ENCODE measurements at places on chromosomes 1 and 21. TPM values are rescaled to one million over a fixed set of nuclear protein-coding genes. Genes with fewer than 3 reads are reported as not detected.

The HES4 gene
- 25.5 TPM for total RNA-seq

DNA sequence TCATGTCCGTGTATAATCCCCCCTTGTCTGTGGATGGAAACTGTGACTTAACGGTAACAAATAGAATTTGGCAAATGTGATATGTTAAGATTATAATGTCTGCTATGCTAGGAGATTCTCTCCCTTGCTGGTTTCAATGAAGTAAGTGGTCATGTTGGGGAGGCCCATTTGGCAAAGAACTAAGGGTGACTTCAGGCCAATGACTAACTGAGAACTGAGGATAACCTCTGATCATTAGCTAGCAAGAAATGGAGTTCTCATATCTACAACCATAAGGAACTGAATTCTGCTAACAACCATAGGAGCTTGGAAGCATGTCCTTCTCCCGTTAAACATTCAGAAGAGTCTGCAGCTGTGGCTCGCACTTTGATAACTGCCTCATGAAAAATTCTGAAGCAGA lies 2.3 kb downstream of the IFI44L start:
- no peak for DNase-seq

- DNase-seq, result no peak
These were observed 10.6 kb downstream of the TXNIP start for GRCh38 chr1:145985502-145986439.

The GSTM5 gene
- total RNA-seq, result 13.1 TPM

DNA sequence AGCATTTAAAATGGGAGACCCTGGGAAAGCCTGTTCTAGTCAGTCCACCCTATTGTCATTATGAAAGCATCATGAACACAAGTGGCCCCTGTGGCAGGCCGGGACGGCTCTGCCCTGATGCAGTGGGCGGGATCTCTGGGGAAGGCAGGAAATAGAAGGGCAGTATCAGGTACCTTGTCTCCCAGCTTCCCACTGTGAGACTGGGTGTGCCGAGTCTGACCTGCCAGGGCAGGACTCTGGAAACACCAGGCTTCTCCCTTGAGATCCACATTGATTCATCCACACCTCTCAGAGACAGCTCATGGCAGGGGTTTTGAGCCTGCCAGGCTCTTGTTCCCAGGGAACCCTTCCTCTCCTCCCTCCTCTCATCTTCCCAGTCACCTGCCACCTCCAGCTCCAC lies 24.5 kb upstream of the GNPAT start:
- DNase-seq, result no peak

DNA sequence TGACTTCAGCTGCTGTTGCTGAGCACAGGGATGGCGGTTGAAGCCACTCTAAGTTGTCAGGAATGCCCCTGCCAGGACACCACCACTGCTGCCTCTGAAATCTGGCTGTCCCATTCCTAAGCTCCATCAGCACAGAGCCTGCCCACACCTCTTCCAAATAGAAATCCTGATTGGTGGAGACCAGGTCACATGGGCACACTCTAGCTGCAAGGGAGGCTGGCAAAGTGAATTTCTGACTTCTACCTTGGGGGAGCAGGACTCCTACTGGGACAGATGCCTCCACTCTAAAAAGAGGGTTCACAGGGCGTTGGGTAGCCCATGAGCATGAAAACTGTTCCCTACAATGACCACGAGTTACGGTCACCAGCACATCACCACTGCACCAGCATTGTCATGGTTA lies 83.8 kb upstream of the TARDBP start:
- no peak for DNase-seq

DNA sequence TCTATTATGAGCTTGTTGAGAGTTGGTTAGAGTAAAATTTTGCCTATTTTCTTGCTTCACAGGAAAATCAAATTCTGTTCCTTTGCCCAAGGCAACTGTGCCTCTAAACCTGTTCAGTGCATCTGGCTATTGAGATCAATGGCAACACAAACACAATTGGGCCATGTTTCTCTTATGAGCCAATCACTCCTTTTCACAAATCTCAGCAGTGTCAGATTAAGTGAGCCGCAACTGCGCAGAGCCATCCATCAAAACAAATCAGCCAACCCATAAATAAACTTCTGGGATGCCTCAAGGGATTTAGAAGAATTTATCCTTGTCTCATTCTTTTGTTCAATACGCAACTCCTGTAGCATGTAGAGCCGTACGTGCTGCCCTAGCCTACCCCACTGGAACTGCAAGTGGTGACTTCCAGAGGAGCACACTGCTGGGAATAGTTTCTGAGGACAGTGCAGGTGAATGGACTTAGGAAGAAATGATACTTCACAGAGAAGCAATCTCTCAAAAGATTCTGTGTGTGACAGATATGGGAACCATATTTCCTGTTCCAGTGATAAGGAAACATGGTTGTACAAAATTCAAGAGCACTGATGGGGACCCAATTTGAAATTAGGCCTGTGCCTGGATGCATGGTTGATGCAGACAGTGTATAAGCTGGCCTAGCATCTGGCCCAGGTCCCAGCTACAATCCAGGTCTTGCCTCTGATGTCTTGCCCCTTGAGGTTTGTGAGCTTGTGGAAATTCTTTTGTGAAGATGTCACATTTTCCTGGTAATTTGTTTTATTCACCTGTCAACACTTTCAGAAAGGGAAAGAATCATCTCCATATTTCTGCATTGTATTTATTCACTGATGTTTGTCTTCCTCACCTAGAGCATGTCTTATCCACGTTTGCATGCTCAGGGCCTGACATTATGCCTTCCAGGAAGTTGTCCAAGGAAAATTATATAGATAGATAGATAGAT lies 166.2 kb downstream of the URB2 start:
- DNase-seq, result no peak

DNA sequence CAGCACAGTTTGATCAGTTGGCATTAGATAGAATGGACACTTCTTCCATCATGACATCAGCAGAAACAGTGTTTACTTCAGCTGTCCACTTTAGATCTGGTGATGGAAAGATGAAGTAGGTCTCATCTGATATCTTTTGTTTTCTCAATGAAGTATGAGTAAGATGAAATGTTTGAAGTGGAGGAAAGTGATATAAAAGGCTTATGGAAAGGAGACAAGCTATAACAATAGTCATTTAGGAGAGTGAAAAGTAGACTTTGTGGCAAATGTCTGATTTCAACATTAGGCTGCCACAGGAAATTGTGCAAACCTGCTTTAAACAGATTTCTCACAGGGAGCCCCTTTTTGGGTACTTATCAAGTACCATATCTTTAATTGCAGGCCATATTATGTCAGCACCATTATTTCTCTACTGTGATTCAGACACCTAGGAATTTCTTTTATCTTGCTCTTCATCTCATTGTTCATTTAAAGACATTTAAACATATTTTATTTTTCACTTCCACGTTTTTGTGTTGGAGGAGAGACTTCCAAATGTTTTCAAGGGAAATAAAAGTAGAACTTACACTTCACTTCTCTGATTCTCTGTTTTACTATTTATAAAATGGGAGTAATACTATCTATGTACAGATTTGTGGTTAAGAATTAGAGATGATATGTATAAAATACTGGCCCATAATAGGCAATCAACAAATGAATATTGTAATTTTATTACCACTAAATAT lies 18.1 kb downstream of the PDC start:
- DNase-seq, result no peak

GRCh38 chr1:182235952-182236650 lies 155.5 kb downstream of the GLUL start:
- no peak for DNase-seq

GRCh38 chr1:168483539-168483938 lies 60.3 kb downstream of the XCL2 start:
- no peak for DNase-seq

The SPATA45 gene
- total RNA-seq, result not detected

GRCh38 chr1:177800400-177801088 lies 169.3 kb downstream of the SEC16B start:
- DNase-seq, result no peak

The CADM3 gene
- total RNA-seq, result 6.5 TPM

- no peak for DNase-seq
These were observed 56.8 kb downstream of the SIK1 start for GRCh38 chr21:43370091-43370658.

- DNase-seq, result no peak
These were observed 20.2 kb upstream of the POGZ start for GRCh38 chr1:151479462-151479861.

DNA sequence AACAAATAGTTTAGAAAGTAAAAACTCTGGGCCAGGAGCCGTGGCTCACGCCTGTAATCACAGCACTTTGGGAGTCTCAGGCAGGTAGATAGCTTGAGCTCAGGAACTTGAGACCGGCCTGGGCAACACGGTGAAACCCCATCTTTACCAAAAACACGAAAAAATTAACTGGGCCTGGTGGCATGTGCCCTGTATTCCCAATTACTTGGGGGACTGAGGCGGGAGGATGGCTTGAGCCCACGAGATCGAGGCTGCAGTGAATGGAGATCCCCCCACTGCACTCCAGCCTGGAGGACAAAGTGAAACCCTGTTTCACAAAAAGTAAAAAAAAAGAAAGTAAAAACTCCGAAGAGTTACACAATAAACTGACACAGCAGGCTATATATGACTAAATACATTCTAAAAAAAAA lies 10.6 kb downstream of the CEP170 start:
- no peak for DNase-seq

GRCh38 chr1:167542109-167543032 lies 11.2 kb downstream of the CREG1 start:
- DNase-seq, result no peak

DNA sequence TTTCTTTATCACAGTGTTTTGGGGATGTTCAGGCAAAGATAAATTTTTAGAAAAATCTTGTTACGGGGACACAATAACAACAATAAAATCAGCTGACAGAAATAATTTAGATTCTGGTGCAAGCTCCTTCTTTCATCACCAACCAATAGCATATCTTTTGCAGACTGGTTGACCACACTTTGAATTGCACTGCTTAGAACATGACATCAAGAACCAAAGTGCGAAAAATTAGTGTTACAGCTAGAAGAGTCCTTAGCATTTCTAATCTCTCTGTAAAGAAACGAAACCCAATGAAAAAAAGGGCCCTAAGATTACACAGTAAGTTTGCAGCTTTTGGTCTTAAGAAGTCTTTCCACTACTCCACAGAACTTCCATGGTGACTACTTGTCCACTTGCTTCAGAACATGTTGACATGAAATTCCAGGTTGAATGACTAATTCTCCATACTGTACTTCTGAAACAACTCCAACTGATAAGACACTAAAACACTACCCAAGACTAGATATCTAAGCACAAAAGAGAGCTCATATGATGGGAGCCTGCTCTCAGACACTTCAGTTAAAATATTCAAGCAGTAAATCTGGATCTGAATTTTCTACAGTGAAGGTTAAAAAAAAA lies 31.3 kb downstream of the XKR8 start:
- DNase-seq, result no peak

DNA sequence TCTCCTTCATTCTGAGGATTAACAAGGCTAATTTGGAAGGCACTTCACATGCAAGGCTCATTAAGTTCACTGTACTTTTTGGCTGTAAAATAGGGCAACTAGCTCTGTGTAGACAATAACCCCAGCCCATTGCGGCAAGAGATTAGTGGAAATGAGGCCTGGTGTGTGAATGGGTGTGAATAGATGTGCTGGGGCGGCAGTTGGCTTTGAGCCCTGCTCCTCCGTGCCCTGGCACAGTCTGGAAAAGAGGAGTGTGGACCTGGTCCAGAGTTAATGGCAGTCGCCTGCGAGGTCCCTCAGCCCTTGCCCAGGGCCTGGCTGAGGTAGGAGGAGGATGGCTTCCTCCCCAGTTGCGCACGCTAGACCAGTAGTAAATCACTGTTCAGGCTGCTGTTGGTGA lies 4.8 kb downstream of the KISS1 start:
- DNase-seq, result no peak

The ACTL8 gene
- total RNA-seq, result not detected

- no peak for DNase-seq
These were observed 3.6 kb upstream of the GNB1 start for GRCh38 chr1:1894354-1895059.

DNA sequence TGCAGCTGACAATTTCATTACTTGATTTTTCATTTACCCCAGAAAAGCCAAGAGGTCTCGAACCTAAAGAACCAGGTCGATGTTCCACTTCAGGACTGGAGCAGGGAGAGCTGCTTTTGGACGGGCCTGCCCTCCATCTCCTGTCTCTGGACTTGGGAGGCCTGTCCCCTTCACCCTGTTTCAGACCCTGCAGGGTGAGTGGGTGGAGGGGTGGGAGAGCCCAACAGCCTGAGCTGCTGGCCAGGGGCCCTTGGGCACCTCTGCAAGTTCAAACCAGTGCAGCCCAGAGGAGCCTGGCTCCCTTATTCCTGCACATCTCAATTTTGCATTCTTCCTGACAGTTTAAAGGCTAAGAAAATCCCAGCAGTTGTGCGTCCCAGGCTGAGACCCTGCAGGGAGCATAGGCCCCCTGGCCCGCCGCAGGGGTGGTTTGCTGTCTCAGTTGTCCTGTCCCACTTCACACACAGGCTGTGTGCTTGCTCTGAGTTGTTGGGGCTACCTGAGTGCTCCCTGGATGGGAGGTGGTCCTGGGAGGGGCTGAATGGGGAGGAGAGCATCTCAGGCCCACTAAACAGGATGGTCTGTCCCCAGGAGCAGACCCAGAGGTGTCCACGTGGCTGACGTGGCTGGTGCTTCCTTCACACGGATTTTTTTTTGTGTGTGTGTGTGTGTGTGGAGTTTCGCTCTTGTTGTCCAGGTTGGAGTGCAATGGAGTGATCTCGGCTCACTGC lies 443.7 kb downstream of the PTPRU start:
- DNase-seq, result peak; percentile 64

DNA sequence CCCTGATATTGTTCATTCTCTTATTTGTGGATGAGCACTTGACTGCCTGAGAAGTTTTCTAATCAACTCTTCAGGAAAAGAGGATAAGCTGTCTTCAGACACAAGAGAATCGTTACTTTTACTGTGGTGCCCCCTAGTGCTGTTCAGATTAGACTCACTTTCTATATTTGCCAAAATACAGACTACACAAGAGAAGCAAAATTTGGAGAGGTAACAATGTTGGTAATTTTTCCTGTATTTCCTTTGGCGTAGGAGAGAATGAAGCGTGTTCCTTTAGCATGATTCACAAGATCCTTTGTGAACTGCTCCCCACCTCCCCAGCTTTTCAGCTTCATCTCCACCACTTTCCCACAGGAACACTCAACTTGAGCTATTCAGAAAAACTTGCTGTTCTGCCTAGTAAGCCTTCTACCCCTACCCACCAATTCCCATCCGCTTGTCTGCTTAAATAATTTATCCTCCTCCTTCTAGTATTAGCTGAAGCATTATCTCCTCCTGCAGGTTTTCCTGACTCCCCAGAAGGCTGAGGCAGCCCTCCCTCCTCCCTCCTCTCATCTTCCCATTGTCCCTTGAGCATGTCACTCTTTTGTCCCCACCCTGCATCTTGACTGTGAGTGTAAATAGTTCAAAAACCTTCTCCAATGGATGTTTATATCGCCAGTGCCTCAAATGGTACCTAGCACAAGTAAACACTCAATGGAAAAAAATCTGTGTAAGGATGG lies 4.5 kb downstream of the TNFSF4 start:
- no peak for DNase-seq

GRCh38 chr1:150065184-150065871 lies 2.2 kb upstream of the VPS45 start:
- DNase-seq, result no peak

The DENND2C gene
- total RNA-seq, result 2.6 TPM

GRCh38 chr1:201322653-201323510 lies 39.6 kb downstream of the PKP1 start:
- no peak for DNase-seq

GRCh38 chr1:94156096-94156625 lies 35.2 kb upstream of the ABCA4 start:
- no peak for DNase-seq

The UBL4B gene
- not detected for total RNA-seq
